ENCODE measurements at places on chromosomes 4 and X. TPM values are rescaled to one million over a fixed set of nuclear protein-coding genes. Genes with fewer than 3 reads are reported as not detected.
A peak's percentile ranks its signal among the peaks of the same experiment; 100 is the strongest.

ARL13A gene
- not detected for total RNA-seq

DNA sequence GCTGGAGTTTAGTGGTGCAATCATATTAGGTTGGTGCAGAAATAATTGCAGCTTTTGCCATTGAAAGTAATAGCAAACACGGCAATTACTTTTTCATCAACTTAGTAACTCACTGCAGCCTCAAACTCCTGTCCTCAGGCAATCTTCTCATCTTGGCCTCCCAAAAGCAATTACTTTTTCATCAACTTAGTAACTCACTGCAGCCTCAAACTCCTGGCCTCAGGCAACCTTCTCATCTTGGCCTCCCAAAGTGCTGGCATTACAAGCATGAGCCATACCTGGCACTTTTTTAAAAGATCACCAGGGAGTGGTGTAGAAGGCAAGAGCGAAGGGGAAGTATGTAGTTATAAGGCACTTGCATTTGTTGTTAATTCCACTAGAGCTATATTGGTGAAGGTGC, 491.1 kb upstream of the ADGRL3 start:
- no peaks in the 10 kb centered on the region for H3K27me3 ChIP-seq
- H3K4me3 ChIP-seq: no peak overlapping the region
- DNase-seq: no peak
- no peak overlapping the region for H3K27ac ChIP-seq

- peaks cover 12% of the 10 kb centered on the region for H3K36me3 ChIP-seq
- no peaks in the 10 kb centered on the region for H3K27me3 ChIP-seq
- H3K4me1 ChIP-seq: peaks cover 20% of the 10 kb centered on the region
- DNase-seq: no peak
Observed at GRCh38 chrX:48471504-48471903, 1.4 kb upstream of the SLC38A5 start.

DNA sequence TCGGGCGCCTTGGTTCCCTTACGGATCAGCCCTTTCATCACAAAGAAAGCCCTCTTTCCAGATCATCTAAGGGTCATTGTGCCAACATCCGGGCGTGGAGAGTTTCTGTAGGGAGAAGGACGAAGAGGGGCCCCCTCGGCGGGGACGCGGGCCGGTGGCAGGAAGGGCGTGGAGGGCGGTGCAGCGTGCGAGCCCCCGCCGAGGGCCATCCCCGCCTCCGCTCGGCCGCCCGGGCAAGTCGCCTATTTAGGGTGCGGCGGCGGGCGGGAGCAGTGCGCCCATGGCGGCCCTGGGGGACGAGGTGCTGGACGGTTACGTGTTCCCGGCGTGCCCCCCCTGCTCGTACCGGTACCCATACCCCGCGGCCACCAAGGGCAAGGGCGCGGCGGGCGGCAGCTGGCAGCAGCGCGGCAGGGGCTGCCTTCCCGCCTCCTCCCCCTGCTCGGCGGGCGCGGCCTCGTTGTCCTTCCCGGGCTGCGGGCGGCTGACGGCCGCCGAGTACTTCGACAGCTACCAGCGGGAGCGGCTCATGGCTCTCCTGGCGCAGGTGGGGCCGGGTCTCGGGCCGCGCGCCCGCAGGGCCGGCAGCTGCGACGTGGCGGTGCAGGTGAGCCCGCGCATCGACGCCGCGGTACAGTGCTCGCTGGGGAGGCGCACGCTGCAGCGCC, at the start of gene ZAR1:
ZAR1 (plus strand) TSS at position 241 of the 668 bp plus-strand sequence; CDS start at position 281, 40 bp downstream.
- H3K4me3 ChIP-seq: peak within 1 kb of the TSS; percentile 35
- H3K4me1 ChIP-seq: no peaks in the 10 kb centered on the region
- H3K27me3 ChIP-seq: peaks cover 46% of the 10 kb centered on the region

YY2 gene
- 0.75 TPM for total RNA-seq

ADRA2C gene
- not detected for total RNA-seq

GRCh38 chrX:10157543-10157942, 768 bp downstream of the CLCN4 start:
- no peak overlapping the region for H3K27ac ChIP-seq
- H3K36me3 ChIP-seq: no peaks in the 10 kb centered on the region
- no peak overlapping the region for H3K4me3 ChIP-seq
- peaks cover 10% of the 10 kb centered on the region for H3K4me1 ChIP-seq
- DNase-seq: no peak

MUC7 gene
- total RNA-seq: not detected

GRCh38 chr4:2421928-2422327, 3.2 kb downstream of the CFAP99 start:
- H3K27me3 ChIP-seq: peaks cover 13% of the 10 kb centered on the region

SPANXD gene
- total RNA-seq: not detected

TEX13D gene
- not detected for total RNA-seq

- no peaks in the 10 kb centered on the region for H3K27me3 ChIP-seq
- DNase-seq: no peak
- H3K4me1 ChIP-seq: no peaks in the 10 kb centered on the region
Observed at GRCh38 chr4:44231006-44231405, 217.6 kb downstream of the KCTD8 start.

GRCh38 chr4:123870216-123870876, 473.8 kb downstream of the SPRY1 start:
- no peaks in the 10 kb centered on the region for H3K27me3 ChIP-seq
- no peaks in the 10 kb centered on the region for H3K36me3 ChIP-seq
- H3K27ac ChIP-seq: no peak overlapping the region
- DNase-seq: no peak
- no peaks in the 10 kb centered on the region for H3K4me1 ChIP-seq
- H3K4me3 ChIP-seq: no peak overlapping the region

DNA sequence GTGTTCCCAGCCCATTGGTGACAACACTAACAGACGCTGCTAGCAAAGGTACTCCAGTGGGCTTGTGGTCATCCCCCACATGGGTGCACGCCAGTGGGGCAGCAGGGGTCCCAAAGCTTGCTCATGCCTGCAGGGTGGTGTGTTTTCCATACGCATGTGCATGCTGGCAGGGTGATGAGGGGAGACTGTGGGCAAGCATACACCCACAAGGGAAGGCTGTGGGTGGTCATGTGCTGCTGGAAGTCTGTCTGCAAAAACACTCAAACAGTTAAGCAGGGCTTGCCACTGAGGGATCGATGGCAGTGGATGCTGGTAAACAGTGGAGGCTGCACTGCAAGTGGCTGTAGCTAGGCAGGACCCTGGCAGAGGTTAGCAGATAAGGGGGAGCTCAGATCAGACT, 79.9 kb downstream of the FAAH2 start:
- H3K4me3 ChIP-seq: no peak overlapping the region
- H3K27me3 ChIP-seq: no peaks in the 10 kb centered on the region
- DNase-seq: no peak
- peaks cover 17% of the 10 kb centered on the region for H3K4me1 ChIP-seq

DNA sequence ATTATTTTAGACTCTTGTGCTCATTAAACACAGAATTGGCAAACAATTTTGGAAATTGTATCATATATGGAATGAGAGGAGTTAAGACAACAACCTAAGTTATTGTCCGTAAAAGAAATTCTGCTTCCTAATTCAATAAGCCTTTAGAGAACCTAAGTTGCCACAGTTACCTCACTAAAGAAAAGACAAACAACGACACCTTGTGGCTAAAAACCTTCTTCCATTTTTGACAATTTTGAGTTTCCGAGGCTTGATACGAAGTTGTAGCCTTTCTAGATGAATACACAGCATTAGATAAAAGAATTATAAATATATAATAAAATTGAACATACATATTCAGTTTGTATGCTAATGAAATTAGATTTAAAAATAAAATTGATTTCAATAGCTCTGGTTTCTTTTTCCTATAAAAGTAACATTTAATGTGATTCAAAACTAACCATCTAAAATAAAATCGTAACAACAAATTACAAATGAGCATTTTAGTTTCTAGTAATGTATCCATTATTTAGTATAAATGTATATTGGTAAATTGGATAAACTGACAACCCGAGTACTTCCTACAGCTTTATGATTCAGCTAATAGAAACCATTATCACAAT, 275.1 kb downstream of the GPM6A start:
- no peaks in the 10 kb centered on the region for H3K4me1 ChIP-seq
- DNase-seq: no peak
- no peaks in the 10 kb centered on the region for H3K36me3 ChIP-seq
- H3K4me3 ChIP-seq: no peak overlapping the region

DNA sequence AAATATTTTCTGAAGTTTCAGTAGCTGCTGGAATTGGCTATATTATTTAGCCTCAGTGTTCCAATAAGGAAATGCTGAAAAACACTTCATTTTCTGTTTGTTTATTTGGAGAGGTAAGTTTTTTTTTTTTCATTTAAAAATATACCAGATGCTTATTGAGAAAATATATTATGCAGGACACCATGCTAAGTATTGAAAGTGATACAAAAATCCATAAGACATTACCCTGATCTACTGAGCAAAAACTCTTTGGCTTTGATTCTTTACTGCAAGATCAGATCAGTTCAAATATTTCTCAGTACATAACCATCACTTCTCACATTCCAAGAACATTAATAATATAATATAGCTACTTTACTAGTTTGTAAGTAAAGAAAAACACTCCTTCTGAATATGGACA, 123.4 kb upstream of the PACRGL start:
- DNase-seq: no peak
- H3K27ac ChIP-seq: no peak overlapping the region
- H3K27me3 ChIP-seq: no peaks in the 10 kb centered on the region

MAGEB4 gene
- not detected for total RNA-seq

MAML3 gene
- 0.51 TPM for total RNA-seq

GRCh38 chr4:105619188-105619931, 66.9 kb downstream of the ARHGEF38 start:
- H3K4me1 ChIP-seq: no peaks in the 10 kb centered on the region
- H3K4me3 ChIP-seq: no peak overlapping the region
- no peak overlapping the region for H3K27ac ChIP-seq
- H3K27me3 ChIP-seq: peaks cover 1% of the 10 kb centered on the region
- H3K36me3 ChIP-seq: no peaks in the 10 kb centered on the region

PAGE1 gene
- total RNA-seq: not detected

Measured in activated CD4-positive, alpha-beta memory T cell treated with anti-CD3 and anti-CD28 coated beads for 36 hours (primary cell).